ENCODE measurements at places on chromosomes 2 and 18. TPM values are rescaled to one million over a fixed set of nuclear protein-coding genes. Genes with fewer than 3 reads are reported as not detected.
A peak's percentile ranks its signal among the peaks of the same experiment; 100 is the strongest.

- peak; percentile 56 for DNase-seq
These were observed 171.9 kb downstream of the FMNL2 start for GRCh38 chr2:152506843-152507242.

DNA sequence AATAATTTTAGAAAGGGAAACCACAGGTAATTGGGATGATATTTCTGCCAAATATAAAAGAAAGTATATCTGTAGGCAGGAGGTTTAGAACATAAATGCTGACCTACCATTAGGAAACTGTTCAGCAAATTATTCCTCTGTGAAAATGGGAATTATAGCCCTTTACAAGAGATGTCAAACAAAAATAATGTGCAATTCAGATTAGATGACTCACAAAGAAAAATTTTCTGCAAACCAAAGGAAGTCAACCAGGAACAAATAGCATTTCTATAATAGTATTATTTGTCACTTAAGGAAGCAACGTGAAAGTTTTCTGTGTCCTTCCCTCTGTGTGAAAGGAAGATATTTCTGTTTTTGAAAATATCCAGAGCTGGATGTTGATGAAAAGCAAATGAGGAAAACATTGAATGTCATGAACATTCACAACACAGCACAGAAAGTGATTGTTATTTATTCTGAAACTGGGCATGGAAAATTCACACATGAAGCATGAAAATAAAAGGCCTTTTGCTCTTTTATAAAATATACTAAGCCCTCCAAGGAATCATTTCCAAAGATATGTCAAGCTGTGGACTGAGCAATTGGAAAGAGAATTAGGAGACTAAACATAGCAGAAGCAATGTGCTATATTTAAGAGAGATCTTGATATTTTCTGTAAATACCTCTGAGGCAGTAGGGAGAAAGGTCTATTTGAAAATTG, 57.9 kb upstream of the SPHKAP start:
- DNase-seq: no peak

- DNase-seq: no peak
These were observed 392.1 kb upstream of the KCNJ3 start for GRCh38 chr2:154306266-154306970.

Gene CHMP3
- 87.5 TPM for total RNA-seq

Gene CELF4
- total RNA-seq: not detected

Measured in fibroblast of the aortic adventitia (primary cell).